ENCODE measurements at places on chromosomes 5 and 9. TPM values are rescaled to one million over a fixed set of nuclear protein-coding genes. Genes with fewer than 3 reads are reported as not detected.

DNA sequence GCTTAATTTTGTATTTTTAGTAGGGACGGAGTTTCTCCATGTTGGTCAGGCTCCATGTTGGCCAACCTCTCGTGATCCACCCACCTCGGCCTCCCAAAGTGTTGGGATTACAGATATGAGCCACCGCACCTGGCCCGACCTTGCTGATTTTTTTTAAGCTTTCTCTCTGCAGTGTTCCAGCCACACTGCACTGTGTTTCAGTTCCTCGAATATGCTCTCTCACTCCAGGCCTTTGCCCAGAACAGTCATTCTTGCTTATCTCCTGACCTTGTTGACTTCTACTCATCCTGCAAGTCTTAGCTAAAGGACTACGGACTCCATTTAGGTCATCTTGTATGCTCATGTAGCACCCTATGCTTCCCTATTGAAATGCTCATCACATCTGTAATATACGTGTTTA lies 3.3 kb downstream of the SNAPC3 start:
- no peak for DNase-seq

DNA sequence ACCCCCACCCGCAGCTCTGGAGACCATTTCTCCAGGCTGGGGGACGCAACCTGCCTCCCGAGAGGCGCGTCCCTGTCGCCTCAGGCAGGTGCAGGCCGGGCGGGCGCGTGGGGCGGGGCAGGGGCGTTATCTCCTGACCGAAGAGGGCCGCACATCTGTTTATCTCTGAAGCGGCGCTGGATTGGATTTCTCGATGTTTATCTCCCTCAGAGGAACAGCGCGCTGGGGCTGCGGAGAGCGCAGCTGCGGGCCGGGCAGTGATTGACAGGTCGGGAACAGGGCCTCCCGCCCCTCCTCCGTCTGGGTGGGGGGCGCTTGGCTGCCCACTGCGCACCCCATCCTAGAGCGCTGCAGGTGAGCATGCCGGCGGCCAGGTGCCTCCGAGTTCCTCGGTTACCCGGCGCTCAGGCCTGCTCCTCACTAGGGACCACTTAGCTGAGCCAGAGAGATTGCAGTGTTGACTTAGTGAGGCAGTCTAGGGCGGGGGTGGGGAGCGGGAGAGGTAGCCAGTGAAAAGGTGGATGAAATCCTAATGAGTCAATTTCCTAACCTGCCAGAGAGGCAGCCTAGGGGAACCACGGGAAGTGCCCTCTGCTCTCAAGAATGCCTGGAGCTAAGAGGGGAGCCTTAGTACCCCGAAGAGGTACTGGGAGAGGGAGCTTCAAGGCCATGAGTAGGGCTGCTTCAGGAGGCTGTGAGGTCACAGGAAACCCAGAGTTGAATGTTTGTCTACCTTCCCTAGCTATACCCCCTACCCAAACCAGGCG lies 39.6 kb upstream of the TIFAB start:
- DNase-seq: no peak

- peak; percentile 66 for DNase-seq
Observed at GRCh38 chr5:103582364-103582763, 19.8 kb upstream of the NUDT12 start.

GRCh38 chr5:146877178-146877681 lies 1.3 kb downstream of the PPP2R2B start:
- DNase-seq: no peak

DNA sequence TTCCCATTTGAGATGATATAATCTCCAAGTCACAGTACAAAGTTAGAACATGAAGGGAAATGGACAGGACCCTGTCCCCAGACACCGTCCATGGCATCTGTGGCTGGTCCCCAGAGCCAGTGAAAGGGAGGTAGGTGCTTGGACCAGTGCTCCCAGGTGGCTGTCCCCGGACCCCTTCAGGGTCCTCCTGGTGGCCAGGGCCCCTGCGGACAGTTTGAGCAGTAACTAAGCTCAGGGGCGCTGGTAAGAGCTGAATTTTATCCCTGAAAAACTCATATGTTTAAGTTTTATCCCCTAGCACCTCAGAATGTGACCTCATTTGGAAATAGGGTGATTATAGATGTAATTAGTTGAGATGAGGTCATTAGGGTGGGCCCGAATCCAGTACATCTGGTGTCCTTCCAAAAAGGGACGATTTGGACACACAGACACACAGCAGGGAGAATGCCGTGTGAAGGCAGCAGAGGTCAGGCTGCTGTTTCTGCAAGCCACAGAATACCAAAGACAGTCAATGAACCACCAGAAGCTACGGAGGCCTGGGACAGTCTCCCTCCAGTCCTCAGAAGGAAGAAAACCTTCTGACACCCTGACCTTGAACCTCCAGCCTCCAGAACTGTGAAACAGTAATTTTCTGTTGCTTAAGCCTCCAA lies 185.0 kb downstream of the ATPSCKMT start:
- no peak for DNase-seq

GRCh38 chr9:96122282-96122681 lies 179.7 kb downstream of the HSD17B3 start:
- DNase-seq: no peak

DNA sequence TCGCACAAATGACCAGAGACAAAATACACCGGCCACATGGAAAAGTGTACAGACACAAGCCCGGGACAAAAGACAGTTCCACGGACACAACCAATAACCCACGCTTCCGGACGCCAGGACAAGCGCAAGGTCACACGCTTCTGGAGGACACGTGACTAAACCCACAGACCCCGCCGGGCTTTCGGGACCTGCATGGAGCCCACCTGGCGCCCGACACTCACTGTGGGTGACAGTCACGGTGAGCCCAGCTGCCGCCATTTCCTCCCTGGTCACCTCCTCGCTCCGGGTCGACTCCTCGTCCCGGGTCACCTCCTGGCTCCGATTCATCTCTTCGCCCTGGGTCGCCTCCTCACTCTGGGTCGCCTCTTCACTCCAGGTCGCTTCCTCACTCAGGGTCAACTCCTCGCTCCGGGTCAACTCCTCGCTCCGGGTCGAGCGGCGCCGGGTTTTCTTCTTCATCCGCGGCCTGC lies 470 bp downstream of the BAG1 start:
- DNase-seq: peak; percentile 80

DNA sequence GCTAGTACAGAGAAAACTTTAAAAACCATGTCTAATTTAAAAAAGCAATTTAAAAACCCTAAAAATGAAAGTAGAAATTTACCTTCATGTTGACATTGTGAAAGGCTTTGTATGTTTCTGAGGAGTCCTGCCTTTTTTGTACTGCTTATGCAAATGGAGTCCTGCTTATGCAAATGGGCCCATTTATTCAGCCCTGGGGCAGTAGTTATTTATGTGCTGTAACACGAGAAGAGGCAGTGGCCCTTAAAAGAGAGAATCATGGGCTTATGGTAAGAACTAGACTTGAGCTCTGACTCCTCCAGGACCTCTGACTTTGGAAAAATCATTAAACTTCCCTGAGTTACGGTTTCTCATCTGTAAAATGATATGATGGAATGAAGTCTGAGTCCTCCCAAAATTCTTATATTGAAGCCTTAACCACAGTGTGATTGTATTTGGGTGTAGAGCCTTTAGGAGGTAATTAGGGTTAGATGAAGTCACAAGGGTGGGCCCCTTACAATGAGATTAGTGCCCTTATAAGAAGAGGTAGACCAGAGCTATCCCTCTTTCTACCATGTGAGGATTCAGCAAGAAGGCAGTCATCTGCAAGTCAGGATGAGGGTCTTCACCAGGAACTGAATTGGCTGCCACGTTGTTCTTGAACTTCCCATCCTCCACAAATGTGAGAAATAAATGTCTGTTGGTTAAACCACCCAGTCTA lies 447.8 kb upstream of the CD180 start:
- DNase-seq: no peak

Gene RAB14
- 17.4 TPM for total RNA-seq

Gene TMEM8B
- 3.0 TPM for total RNA-seq

Gene CD72
- total RNA-seq: 7.8 TPM

Gene INSL6
- not detected for total RNA-seq

Gene ECM2
- 0.11 TPM for total RNA-seq

Gene SH3GL2
- total RNA-seq: not detected

Gene PDGFRB
- total RNA-seq: not detected

Gene BRINP1
- not detected for total RNA-seq

Gene SYK
- total RNA-seq: 151 TPM
